Lung (tissue), 17 donors: ENCODE measurements at places on chromosomes 6 and 20. TPM values are rescaled to one million over a fixed set of nuclear protein-coding genes. Genes with fewer than 3 reads are reported as not detected.
A peak's percentile ranks its signal among the peaks of the same experiment; 100 is the strongest.

- H3K36me3 ChIP-seq: no peaks in the 10 kb centered on the region
- peaks cover 21% of the 10 kb centered on the region for H3K4me1 ChIP-seq
- DNase-seq: peak; percentile 64
These were observed 68.5 kb downstream of the MRPL14 start for GRCh38 chr6:44058617-44059358.

DNA sequence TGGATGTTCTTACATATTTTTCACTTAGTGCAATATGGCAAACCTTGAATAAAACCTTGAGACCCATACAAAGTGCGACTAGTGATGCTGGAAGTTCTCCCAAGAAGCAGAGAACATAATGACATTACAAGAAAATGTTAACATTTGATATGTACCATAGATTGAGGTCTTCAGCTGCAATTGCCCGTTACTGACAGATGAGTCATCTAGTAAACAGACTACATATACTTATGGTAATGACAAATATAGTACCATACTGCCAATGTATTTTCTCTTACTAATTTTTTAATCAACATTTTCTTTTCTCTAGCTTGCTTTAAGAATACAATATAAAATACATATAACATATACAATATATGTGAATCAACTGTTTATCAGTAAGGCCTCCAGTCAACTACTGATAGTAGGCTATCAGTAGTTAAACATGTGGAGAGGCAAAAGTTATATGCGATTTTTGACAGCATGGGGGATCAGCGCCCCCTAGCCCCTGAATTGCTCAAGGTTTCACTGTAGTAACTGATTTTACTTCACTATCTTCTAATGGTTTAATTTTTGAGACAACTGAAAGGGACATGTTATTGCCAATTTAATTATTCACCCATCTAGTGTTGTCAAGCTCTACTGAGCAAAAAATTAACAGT is 166.7 kb upstream of the ADGRB3 start:
- no peak overlapping the region for H3K27ac ChIP-seq
- H3K4me1 ChIP-seq: no peaks in the 10 kb centered on the region
- no peaks in the 10 kb centered on the region for H3K27me3 ChIP-seq
- DNase-seq: peak; percentile 1
- H3K36me3 ChIP-seq: no peaks in the 10 kb centered on the region

FABP7 gene
- 10.4 TPM for total RNA-seq

GRCh38 chr6:134474955-134475354 is 157.0 kb upstream of the SGK1 start:
- H3K27me3 ChIP-seq: no peaks in the 10 kb centered on the region
- no peak for DNase-seq
- no peak overlapping the region for H3K27ac ChIP-seq
- no peaks in the 10 kb centered on the region for H3K36me3 ChIP-seq

DNA sequence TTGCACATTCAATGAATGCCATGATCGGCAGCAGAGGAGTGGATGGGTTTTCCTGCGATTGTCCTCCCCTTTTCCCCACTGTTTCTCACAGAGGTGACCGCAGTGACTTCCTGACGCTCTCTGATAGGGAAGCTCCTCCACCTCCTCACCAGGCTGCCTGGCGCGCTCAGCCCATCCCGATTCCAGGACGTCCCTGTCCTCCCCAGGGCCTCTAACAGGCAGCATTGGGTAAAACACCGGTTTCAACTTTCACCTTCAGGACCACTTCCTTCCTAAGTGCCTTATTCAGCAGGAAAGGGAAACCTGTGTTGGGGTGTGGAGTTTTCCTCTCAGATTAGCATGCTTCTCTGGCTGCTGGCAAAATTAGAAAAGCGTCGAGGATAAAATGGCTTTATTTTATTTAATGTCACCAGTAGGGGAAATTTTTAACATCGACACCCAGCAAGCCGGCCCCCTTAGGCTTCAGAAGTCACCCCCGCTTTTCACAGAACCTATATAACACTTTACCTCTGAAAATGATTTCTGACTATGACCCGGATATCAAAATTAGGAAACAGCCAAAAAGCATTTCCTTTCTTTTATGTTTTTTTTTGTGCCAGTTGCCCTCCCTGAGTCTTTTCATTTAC is 570.4 kb upstream of the GJE1 start:
- peak overlapping the region; percentile 47 for H3K27ac ChIP-seq
- no peaks in the 10 kb centered on the region for H3K36me3 ChIP-seq
- H3K4me3 ChIP-seq: no peak overlapping the region
- no peaks in the 10 kb centered on the region for H3K4me1 ChIP-seq

GRCh38 chr6:139536751-139537617 is 162.5 kb upstream of the CITED2 start:
- no peak overlapping the region for H3K4me3 ChIP-seq
- no peaks in the 10 kb centered on the region for H3K27me3 ChIP-seq
- H3K27ac ChIP-seq: peak overlapping the region; percentile 46
- no peaks in the 10 kb centered on the region for H3K36me3 ChIP-seq
- DNase-seq: peak; percentile 58
- H3K4me1 ChIP-seq: peaks cover 5% of the 10 kb centered on the region

NHLRC1 gene
- 0.97 TPM for total RNA-seq
